ENCODE measurements at places on chromosomes 6 and 20. TPM values are rescaled to one million over a fixed set of nuclear protein-coding genes. Genes with fewer than 3 reads are reported as not detected.
A peak's percentile ranks its signal among the peaks of the same experiment; 100 is the strongest.

- H3K4me3 ChIP-seq = no peak overlapping the region
- no peak for DNase-seq
- no peaks in the 10 kb centered on the region for H3K36me3 ChIP-seq
- H3K27ac ChIP-seq = no peak overlapping the region
- no peaks in the 10 kb centered on the region for H3K4me1 ChIP-seq
Observed at GRCh38 chr20:31355981-31356380, 12.4 kb upstream of the DEFB118 start.

DNA sequence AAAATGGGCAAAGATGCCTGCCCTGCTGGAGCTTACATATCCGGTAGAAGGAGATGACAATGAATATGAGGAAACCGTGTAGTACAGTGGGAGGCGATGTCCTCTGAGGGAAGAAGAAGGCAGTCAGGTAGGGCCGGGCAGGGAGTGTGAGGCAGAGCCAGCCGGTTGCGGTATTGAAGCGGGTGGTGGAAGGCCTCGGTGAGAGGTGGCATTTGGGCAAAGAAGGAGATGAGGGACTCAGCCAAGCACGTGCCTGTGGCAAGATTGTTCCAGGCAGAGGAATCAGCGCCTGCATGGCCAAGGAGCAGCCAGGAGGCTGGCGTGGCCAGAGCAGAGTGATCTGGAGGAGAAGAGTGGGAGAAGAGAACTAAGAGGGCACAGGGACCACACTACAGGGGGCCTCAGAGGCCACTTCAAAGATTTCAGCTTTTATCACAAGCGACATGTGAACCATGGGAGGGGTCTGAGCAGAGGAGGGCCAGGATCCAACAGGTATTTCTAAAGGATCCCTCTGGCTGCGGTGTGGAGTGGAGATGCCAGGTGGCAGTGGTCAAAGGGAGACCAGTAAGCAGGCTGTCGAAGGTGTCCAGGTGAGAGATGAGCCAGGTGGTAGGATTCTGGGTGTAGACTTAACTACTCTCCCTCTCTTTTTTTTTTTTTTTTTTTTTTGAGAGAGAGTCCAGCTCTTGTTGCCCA, 13.8 kb downstream of the MDFI start:
- H3K4me1 ChIP-seq = peaks cover 60% of the 10 kb centered on the region
- DNase-seq = no peak
- H3K4me3 ChIP-seq = peak overlapping the region; percentile 8
- no peaks in the 10 kb centered on the region for H3K27me3 ChIP-seq

- DNase-seq = no peak
- H3K4me1 ChIP-seq = no peaks in the 10 kb centered on the region
- H3K36me3 ChIP-seq = no peaks in the 10 kb centered on the region
- peaks cover 4% of the 10 kb centered on the region for H3K27me3 ChIP-seq
- H3K27ac ChIP-seq = no peak overlapping the region
- no peak overlapping the region for H3K4me3 ChIP-seq
Observed at GRCh38 chr6:75997696-75998095, 74.8 kb downstream of the IMPG1 start.

DNA sequence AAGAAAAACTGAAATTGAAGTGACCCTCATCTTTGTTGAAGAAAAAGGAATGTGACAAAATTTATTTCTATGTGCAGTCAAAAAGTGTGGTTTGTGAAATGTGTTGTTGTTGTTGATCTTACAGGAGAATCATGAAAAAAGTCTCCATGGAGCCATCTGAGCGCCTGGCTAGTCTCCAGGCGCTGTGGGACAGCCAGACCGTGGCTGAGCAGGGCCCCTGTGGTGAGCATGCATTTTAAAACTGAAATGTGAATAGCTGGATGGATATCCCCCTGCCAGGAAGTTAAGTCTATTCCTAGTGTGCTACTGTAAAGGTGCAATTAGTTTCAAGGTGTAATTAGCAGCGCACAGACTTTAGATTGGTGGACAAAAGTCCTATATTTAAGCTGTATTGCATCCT, 170.6 kb downstream of the CARMIL1 start:
- DNase-seq = no peak
- no peak overlapping the region for H3K4me3 ChIP-seq
- peaks cover 27% of the 10 kb centered on the region for H3K4me1 ChIP-seq
- H3K27me3 ChIP-seq = no peaks in the 10 kb centered on the region

DNA sequence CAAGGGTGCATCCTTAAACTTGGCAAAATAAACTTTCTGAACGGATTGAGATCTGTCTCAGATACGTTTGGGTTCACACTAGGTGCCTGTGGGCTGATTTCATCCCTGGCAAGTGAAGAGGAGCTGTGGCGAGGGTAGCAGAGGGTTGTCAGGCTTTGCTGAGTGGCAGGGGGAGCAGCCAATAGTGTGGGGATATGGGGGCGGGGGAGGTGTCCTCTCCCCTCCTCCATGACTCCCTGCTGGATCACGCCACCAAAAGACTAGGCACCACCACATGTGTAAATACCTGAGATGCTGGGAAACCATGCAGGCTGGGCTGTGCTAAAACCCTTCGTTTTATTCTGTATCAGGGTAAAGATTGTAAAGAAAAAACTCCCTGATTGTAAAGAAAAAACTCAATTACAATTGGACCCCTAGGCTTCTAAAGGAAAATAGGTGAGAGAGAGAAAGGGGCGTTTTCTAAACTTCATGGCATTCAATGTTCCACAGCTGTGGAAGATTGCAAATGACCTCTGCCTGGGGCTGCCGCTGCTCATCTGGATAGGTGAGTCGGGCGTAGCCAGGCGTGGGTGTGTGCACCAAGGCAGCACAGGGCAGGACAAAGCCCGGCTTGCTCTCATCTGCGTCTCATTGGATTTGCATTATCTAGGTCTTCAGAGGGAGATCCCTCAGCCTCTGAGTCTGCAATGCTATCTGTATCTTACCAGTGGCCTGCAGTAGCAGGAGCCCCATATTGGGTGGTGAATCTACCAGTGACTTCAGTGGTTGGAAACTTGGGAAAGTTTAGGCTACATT, 26.9 kb upstream of the ADTRP start:
- no peaks in the 10 kb centered on the region for H3K36me3 ChIP-seq
- H3K27me3 ChIP-seq = no peaks in the 10 kb centered on the region
- peak overlapping the region; percentile 64 for H3K27ac ChIP-seq
- H3K4me3 ChIP-seq = no peak overlapping the region
- no peak for DNase-seq

- H3K27me3 ChIP-seq = no peaks in the 10 kb centered on the region
- H3K4me3 ChIP-seq = no peak overlapping the region
- no peak overlapping the region for H3K27ac ChIP-seq
- H3K4me1 ChIP-seq = peaks cover 10% of the 10 kb centered on the region
- H3K36me3 ChIP-seq = peaks cover 3% of the 10 kb centered on the region
- no peak for DNase-seq
Observed at GRCh38 chr20:63772781-63773518, 33.4 kb downstream of the SLC2A4RG start.

DNA sequence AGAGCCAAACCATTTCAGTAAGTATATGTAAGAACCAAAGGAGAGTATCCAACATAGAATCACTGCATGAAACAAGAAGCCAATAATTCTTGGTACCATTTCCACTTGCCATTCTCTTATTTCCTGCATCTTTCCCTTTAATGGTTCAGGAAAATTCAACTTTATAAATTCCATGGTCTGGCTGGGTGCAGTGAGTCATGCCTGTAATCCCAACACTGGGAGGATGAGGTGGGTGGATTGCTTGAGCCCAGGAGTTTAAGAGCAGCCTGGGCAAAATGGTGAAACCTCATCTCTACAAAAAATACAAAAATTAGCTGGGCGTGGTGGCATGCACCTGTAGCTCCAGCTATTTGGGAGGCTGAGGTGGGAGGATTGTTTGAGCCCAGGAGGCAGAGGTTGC, 21.2 kb downstream of the NHLRC1 start:
- no peak overlapping the region for H3K27ac ChIP-seq
- H3K27me3 ChIP-seq = peaks cover 2% of the 10 kb centered on the region
- no peaks in the 10 kb centered on the region for H3K36me3 ChIP-seq
- no peak for DNase-seq
- no peak overlapping the region for H3K4me3 ChIP-seq

DNA sequence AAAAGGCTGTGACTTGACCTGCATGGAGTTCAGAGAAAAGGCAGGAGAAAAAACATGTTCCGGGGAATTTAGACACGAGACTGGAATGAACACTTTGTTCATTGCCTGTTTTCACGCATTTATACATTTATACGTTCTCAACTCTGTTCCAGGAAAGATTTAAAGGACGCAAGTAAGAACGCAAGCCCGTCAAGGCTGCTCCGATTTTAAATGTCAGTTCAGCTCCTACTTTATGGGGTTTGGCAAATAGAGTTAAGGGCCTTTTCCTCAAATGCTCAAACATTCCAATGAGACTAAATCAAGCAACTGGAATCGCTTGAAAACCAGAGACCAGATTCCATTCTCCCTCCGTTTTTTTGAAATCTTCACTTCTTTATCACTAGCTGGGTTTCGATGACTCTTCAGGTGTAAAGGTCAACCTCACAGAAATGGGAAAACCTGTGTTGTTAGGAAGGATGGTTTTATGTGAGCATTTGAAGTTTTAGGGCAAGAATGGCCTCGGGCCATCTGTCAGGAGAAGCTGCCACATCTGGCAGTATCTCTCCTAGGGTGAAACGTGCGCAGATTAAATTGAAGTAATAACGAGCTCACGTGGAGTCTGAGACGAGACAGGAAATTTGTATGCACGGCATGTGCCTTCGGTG, 24.9 kb downstream of the TTLL2 start:
- no peak for DNase-seq
- H3K27me3 ChIP-seq = peaks cover 42% of the 10 kb centered on the region
- peak overlapping the region; percentile 83 for H3K4me3 ChIP-seq
- no peaks in the 10 kb centered on the region for H3K36me3 ChIP-seq

DNA sequence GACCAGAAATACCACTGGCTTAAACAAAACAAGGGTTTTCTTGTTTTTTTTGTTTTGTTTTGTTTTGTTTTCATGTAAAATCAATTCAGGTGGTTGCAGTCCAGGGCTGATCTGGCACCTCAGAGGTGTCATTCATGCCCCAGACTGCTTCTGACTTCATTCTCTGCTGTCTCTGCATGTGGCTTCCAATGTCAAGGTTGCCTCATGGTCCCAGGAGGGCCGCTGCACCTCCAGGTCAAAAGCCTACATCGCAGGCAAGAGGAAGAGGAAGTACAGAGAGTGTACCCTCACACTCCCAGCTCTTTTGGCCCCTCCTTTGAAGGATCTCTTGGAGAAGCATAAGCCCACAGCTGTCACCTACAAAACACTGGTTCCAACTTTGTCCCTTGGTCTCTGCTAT, 1.4 kb upstream of the BTN3A1 start:
- H3K27ac ChIP-seq = no peak overlapping the region
- H3K27me3 ChIP-seq = peaks cover 13% of the 10 kb centered on the region
- peaks cover 3% of the 10 kb centered on the region for H3K36me3 ChIP-seq
- H3K4me1 ChIP-seq = peaks cover 20% of the 10 kb centered on the region

DNA sequence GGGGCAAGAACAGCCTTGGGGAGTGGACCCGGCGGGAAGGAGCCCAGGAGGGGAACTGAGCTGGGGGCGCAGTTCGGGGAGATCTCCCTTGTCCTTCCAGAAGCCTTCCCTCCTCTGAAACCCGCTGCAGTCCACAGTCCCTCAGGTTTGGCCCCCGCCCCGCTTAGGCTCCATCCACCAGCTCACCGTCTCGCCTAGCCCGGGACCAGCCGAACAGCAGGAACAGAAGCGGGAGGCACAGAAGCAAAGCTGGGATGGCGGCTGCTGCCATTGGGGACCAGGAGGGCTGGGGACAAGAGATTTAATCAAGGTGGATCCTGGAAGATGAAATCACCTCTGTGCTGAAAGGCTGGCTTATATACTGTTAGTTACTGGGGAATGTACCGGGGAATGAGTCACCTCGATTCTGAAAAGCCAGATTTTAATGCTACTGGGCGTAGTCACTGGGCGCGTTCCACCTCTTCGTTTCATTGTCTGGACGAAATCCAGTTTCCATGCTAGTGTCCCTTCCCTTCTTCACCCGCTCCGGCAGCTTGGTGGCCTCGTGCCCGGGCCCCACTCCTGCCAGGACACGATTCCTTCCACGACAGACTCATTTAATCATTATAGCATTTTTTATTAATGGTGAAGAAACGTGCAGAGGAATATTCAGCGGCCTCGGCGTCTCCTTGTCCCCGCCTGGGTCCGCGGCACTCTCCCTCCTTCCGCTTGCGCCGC, at the start of gene RAET1L:
TSS of gene RAET1L (minus strand) at position 332 of the 717 bp plus-strand sequence. CDS start at position 271, 61 bp downstream.
- peaks cover 53% of the 10 kb centered on the region for H3K27me3 ChIP-seq
- H3K27ac ChIP-seq = no peak within 1 kb of the TSS
- H3K36me3 ChIP-seq = no peaks in the 10 kb centered on the region
- H3K4me1 ChIP-seq = no peaks in the 10 kb centered on the region

DNA sequence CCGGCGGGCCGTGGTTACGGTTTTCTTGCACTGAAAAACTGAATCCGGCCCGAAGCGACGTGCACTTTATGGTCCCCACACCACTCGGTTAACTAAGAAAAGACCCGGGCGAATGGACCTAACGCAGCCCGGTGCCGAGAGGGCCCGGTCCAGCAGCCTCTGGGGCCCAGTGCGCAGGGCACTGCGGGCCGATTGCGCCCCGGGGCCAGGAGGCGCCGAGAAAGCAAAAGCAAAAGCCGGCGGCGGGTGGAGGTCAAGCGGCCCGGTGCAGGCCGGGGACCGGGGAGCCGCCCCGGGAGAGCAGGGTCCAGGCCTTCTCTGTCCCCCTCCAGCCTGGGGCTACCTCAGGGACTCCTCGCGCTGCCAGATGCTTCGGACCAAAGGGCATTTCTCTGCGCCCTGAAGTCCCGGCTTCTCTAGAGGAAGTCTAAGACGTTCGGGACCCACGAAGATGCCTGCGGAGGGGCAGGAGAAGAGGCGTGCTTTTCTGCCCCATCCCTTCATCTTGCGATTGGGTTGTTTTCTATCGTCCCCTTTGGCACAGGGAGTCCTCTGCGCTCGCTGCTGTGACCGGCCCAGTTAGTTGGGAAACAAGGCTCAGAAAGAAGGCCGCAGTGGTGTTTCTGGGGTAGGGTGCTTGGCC, 4.4 kb downstream of the FOXF2 start:
- peak overlapping the region; percentile 59 for H3K4me3 ChIP-seq
- no peak overlapping the region for H3K27ac ChIP-seq
- H3K4me1 ChIP-seq = peaks cover 25% of the 10 kb centered on the region

GRCh38 chr20:50953821-50954220, 4.5 kb downstream of the DPM1 start:
- no peak overlapping the region for H3K27ac ChIP-seq
- H3K4me1 ChIP-seq = peaks cover 10% of the 10 kb centered on the region
- H3K4me3 ChIP-seq = no peak overlapping the region
- no peaks in the 10 kb centered on the region for H3K27me3 ChIP-seq
- peaks cover 10% of the 10 kb centered on the region for H3K36me3 ChIP-seq

DNA sequence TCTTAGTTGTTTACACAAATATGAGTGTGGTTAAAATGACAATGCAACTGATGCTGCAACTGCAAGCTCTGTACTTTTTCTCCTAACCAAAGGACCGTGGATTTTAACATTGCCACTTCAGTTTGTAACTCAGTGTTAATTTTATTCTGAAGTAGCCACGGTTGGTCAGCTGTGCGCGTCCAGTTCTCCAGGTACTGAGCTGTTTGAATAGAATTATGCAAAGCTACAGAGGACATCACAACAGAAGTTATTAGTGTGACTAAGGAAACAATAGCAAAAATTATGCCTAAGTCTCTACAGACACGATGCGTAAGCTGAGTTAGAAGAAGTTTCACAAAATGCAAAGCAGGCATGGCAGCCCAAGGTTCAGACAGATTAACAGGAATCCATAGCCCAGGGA, 4.4 kb upstream of the ABHD12 start:
- H3K4me3 ChIP-seq = no peak overlapping the region
- no peaks in the 10 kb centered on the region for H3K27me3 ChIP-seq
- DNase-seq = no peak
- H3K36me3 ChIP-seq = no peaks in the 10 kb centered on the region

The IMPG1 gene
- total RNA-seq = not detected

The ATAT1 gene
- total RNA-seq = 47.0 TPM

The VWA7 gene
- total RNA-seq = 6.4 TPM

The ADGRF4 gene
- 2.3 TPM for total RNA-seq

The SDCBP2 gene
- total RNA-seq = 4.9 TPM

The TGM2 gene
- 28.6 TPM for total RNA-seq

The CRISP2 gene
- 0.48 TPM for total RNA-seq

The RIMS4 gene
- total RNA-seq = 3.6 TPM

The ZC2HC1B gene
- total RNA-seq = not detected

The PPP1R16B gene
- total RNA-seq = 0.31 TPM

The UQCC2 gene
- total RNA-seq = 79.5 TPM

The HCRTR2 gene
- not detected for total RNA-seq

All from type B pancreatic cell (in vitro differentiated cells).